Left ventricle myocardium inferior (tissue), 1 donor: ENCODE measurements at places on chromosomes 11 and 22. TPM values are rescaled to one million over a fixed set of nuclear protein-coding genes. Genes with fewer than 3 reads are reported as not detected.
A peak's percentile ranks its signal among the peaks of the same experiment; 100 is the strongest.

Gene TMEM132A
- 6.4 TPM for total RNA-seq

DNA sequence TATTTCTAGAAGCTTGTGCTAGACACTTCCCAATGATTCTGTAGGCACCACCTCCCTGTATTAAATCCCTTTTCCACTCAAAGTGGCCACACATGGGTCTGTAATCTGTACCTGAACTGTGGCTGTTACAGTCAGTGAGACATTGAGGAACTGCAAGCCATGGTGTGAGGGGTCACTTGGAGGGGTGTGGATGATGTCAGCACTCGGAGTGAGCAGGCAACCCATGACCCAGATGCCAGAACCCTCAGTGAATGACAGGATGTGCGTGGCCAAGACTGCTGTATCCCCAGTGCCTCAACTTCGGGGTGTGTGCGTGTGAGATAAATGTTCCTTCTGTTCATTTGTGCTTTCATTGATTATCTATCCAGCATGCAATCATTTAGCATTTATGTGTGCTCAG is 14.7 kb upstream of the SHANK3 start:
- no peak for DNase-seq

DNA sequence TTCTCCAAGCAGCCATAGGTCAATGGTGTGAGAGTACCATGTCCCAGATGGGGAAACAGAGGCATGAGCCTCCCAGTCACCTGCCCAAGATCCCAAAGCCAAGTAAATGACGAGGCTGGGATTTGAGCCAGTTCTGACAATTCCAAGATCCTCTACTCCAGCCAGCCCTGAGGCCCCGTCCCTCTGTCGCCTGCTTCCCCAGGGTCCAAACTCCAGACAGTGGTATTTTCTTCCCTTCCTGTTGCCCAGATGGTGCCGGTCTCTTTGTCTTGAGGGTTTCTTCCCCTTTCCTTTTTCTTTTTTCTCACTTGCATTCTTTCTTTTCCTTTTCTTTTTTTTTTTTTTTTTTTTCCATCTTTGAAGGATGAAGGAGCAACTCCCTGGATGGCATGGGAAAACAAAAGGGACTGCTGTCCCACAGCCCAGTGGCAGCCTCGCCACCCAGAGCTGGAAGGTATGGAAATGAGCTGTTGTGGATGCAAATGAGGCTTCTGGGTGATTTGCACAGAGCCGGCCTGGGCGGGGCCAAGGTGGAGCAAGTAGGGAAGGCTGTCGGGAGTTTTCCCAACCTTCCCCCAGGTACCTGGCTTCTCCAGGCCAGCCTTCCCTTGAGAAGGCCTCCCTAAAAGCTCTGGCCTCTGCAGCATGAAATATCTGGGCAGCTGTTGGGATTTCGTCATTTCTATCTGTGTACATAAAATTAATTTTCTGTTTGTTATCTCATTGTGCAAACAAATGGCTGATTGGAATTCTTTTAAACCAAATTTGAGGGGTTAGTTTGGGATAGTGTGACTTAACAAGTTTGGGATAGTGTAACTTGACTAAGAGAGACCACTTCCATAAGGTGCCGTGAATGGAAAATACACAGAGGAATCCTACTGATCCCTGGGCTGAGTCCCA is 146.8 kb downstream of the MN1 start:
- no peak for DNase-seq

- DNase-seq = no peak
Measured at GRCh38 chr22:27714068-27714467, 87.5 kb downstream of the MN1 start.

- DNase-seq = peak; percentile 60
Measured at GRCh38 chr22:28443526-28443876, 236.1 kb downstream of the TTC28 start.

Gene SLC22A12
- not detected for total RNA-seq

Gene PVALB
- total RNA-seq = not detected

DNA sequence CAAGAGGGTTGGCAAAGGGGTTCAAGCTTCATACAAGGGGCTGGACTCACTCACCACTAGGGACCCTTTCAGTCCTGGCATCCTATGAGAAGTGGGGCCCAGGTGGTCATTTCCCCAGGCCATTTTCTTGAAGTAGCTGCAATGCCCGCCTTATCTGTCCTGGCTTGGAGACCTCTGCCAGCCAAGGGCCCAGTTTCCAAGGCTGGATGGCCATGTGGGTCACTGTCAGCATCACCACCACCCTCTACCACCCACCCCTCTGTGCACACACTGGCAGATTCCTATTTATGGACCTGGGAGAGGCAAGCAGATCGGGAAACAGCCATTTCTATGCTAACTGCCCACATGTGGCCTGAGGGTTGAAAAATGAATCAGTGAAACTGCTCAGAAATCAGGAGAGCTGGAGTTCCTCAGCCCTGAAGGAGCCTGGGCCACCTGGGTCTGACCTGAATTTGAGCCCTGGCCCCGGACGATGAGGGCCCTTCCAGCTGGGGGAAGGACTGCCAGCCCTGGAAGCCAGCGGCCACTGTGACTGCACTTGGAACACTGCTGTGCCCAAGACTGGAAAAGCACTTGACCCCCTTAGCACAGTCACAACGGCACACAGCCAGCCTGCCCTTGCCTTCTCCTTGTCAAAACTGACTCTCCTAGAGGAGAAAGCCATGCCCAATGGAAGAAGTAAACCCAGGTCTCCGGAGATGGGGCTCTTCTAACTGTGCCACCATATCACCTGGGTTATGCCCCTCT is 442.2 kb downstream of the BUD13 start:
- DNase-seq = peak; percentile 20

DNA sequence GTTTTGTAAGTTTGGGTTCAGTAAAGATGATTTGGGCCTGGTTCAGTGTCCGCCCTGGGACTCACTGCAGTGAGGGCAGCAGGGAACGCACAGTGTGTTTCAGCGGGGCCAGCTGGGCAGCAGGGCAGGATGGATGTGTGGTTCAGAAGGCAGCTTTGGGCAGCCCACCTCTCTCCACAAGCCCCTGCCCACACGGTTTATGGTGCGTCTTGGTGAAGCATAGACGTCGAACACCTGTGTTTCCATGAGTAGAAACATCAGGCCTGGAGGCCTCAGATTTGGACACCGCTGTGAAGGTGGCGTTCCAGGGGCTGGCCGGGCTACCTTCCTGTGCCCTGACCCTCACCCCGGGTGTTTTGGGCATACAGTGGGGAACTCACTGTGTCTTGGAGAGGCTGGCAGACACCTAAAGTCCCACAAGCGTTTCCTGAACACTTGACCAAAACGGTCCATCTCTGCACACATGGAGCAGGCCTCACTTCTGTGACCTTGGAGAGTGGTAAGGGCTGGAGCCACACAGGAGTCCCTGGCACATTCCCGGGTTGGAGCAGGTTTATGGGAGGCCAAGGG is 59.0 kb downstream of the ST14 start:
- no peak for DNase-seq

Gene OTOG
- total RNA-seq = not detected

- no peak for DNase-seq
Measured at GRCh38 chr11:120815319-120816100, 208.4 kb upstream of the TBCEL start.

DNA sequence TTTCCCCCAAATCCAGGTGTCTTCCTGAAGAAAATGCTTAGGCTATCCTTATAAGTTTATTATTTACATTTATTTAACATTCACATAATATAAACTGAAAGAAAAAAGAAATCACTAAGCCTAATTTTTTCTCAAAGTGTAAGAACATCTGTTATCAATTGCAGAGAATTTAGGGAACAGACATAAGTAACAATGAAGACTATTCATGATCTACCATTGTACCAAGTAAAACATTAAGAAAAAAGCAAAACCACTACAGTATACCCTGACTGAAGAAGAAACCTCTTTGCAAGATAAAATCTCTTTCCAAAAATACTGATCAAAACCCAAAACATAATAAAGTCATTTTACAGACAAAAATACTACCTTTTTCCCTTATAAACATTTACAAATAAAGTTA is 60.5 kb downstream of the NUP98 start:
- no peak for DNase-seq

Gene HIKESHI
- 48.1 TPM for total RNA-seq

Gene GRIA4
- total RNA-seq = not detected

DNA sequence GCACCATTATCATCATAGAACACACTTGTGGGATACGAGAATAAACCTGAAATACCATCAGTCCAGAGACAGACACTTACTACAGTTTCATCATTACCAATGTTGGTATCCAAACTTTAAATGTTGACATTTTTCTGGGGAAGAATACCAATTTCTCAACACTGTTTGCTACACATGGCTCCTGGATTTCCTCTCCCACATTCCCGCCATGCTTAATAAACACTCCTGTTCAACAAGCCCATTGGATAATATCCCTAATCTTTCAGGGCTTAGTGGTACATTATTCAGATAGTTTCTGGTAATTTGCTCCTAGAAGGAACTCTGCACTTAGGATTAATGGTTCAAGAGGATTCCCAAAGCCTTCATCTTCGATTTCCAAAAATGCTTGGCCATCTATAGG is 48.2 kb downstream of the CSF2RB start:
- DNase-seq = no peak

DNA sequence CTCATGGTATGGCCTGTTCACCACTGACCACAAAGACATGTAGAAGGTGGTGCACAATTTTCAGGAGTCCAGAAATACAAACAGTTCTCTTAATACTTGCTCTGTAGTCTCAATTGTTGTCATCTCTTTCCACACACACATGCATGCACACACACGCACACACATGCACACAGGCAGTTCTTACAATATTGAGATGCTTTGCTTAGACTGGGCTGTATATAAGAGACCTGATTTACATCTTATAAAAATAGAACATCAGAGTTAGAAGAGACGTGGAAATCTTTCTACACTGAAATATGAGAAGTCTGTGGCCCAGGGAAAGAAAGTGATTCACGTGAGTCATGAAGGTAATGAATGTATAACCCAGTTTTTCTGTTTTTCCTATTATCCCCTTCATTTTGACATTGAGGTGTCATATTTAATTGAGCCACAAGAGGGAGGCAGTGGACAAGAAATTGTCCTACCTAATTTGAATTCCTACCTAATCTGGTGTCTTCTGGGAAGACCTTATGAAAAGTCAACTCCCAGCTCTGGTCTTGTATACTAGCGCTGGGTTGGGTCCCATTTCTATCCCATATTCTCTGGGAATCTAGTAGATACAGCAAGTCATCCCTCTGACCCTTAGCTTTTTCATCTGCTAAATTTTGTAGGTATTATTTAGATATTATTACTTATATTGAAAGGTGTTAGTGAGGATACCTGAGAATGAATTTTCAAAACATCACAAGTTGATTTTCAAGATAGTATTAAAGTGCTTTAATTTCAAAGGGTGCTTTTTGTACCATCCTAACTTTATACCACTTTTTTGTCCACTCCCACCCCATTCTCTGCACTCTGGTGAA is 14.9 kb upstream of the MS4A4A start:
- no peak for DNase-seq

GRCh38 chr11:66265531-66266377 is 2.7 kb upstream of the RAB1B start:
- no peak for DNase-seq

- no peak for DNase-seq
Measured at GRCh38 chr22:47618180-47619010, 855.9 kb downstream of the TBC1D22A start.

GRCh38 chr11:130202009-130202817 is 42.6 kb downstream of the ST14 start:
- no peak for DNase-seq

Gene PRAME
- total RNA-seq = not detected

DNA sequence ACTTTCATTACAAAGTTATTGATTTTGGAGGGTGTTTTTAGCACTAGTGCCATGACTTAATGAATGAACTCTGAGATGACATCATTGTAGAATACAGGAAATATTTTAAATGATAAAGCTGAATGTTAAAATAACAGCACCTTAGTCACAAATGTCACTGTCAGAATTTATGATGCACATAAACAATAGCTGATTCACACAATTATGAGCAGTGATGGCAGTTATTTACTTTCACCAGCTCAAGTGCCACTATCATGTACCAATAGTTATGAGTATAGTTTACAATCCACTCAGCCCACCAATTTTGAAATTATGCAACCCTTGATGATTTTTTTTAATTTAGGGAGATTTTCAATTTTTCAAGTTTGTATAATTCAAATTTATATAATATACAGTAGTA is 23.0 kb downstream of the SERPING1 start:
- DNase-seq = no peak

Gene ART5
- 1.4 TPM for total RNA-seq

Gene CELSR1
- 8.9 TPM for total RNA-seq

Gene TANGO2
- total RNA-seq = 71.7 TPM

Gene ESAM
- 40.0 TPM for total RNA-seq

Gene LMO1
- 2.3 TPM for total RNA-seq

GRCh38 chr22:44645083-44645482 is 56.9 kb upstream of the PRR5 start:
- DNase-seq = no peak

DNA sequence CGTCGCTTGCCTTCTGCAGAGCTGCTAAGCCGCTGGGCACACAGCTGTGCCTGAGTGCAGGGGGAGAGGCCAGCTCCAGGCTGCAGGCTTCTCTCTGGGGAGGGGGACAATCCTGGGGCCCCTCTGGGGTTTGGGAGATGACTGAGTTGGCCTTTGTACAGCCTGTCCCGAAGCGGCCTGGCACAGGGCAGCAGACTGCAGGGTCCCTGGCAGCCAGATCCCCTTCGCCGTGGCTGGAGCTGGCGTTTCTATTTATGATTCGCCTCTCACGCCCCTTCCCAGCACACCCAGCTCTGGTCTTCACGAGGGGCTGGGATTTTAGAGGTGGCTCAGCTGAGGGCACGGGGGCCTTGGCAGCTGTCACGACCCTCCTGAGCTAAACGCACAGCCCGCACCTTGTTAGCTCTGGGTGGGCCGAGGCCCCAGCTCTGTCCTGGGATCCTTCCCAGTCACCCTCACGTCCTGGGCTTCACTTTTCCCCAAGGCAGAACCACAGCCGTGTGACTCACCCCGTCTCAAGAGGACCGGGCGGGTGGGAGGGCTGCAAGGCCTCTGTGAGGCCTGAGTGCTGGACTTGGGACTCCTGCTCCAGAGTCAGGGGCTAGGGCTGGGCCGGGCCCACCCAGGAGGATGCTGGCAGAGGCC is 18.4 kb downstream of the OSBPL5 start:
- DNase-seq = no peak

- peak; percentile 65 for DNase-seq
Measured at GRCh38 chr22:39148727-39149535, 3.5 kb downstream of the CBX7 start.

- no peak for DNase-seq
Measured at GRCh38 chr11:111908639-111909305, 2.8 kb downstream of the CRYAB start.

Gene P2RY2
- total RNA-seq = 19.8 TPM

- DNase-seq = peak; percentile 79
Measured at GRCh38 chr11:65637794-65638419, at the start of gene SIPA1. Gene SIPA1, plus strand, starts transcription at chr11:65638101. Its CDS starts 2,821 bp downstream, at chr11:65640922.

DNA sequence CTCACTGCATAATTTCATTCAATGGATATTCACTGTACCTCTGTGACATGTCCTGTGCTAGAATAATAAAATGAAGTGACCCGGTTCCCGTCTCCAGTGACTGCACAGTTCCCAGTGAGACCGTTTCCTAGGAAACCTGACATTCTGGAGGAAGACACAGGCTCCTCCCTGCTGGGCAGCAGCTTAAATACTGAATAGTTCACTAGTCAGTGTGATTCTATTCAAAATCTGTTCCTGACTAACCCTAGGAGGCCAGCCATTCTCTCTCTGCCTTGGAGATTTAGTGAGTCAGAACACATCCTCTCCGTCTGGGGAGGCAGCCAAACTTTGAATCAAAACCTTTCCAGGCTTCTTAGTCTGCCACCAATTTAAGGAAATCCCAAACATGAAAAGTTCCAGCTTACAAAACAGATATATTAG is 11.3 kb downstream of the TRIM66 start:
- peak; percentile 30 for DNase-seq

GRCh38 chr11:20046416-20046815 is 113.9 kb downstream of the DBX1 start:
- DNase-seq = no peak

GRCh38 chr11:72702096-72702495 is 27.9 kb upstream of the PDE2A start:
- peak; percentile 39 for DNase-seq
